Neural cell (in vitro differentiated cells): ENCODE measurements at places on chromosomes 7 and 10. TPM values are rescaled to one million over a fixed set of nuclear protein-coding genes. Genes with fewer than 3 reads are reported as not detected.

TEX47 gene
- not detected in 2 replicates for polyA plus RNA-seq

IFT22 gene
- polyA plus RNA-seq = 50.9 TPM in 2 replicates

RELN gene
- polyA plus RNA-seq = 169 and 178 TPM in 2 replicates

SFTPD gene
- 0.51 and 1.4 TPM in 2 replicates for polyA plus RNA-seq

RAB11FIP2 gene
- polyA plus RNA-seq = 26.3 and 27.3 TPM in 2 replicates

HPSE2 gene
- not detected in 2 replicates for polyA plus RNA-seq

TYSND1 gene
- 10.3 and 14.1 TPM in 2 replicates for polyA plus RNA-seq

PRF1 gene
- polyA plus RNA-seq = not detected in 2 replicates

PSMG3 gene
- 50.6 and 54.1 TPM in 2 replicates for polyA plus RNA-seq

FMC1 gene
- 52.9 and 54.8 TPM in 2 replicates for polyA plus RNA-seq

TLL2 gene
- 0.11 and 0.30 TPM in 2 replicates for polyA plus RNA-seq

CRHR2 gene
- polyA plus RNA-seq = 0.15 and 0.42 TPM in 2 replicates

WNT8B gene
- polyA plus RNA-seq = 0.37 TPM in 1 of 2 replicates, not detected in the other

POM121C gene
- polyA plus RNA-seq = 6.6 and 14.6 TPM in 2 replicates

TUBAL3 gene
- polyA plus RNA-seq = not detected in 2 replicates

OPN1SW gene
- polyA plus RNA-seq = 1.2 and 1.9 TPM in 2 replicates

MLXIPL gene
- 1.8 TPM in 1 of 2 replicates, not detected in the other for polyA plus RNA-seq

PNLIPRP3 gene
- polyA plus RNA-seq = not detected in 2 replicates

ARID5B gene
- 0.80 and 2.1 TPM in 2 replicates for polyA plus RNA-seq

AGAP9 gene
- polyA plus RNA-seq = 12.0 and 14.5 TPM in 2 replicates

ITIH5 gene
- 0.28 TPM in 1 of 2 replicates, not detected in the other for polyA plus RNA-seq

PLAU gene
- polyA plus RNA-seq = 1.1 and 1.5 TPM in 2 replicates
